Foreskin fibroblast (primary cell): ENCODE measurements at places on chromosomes 5 and 9.

DNA sequence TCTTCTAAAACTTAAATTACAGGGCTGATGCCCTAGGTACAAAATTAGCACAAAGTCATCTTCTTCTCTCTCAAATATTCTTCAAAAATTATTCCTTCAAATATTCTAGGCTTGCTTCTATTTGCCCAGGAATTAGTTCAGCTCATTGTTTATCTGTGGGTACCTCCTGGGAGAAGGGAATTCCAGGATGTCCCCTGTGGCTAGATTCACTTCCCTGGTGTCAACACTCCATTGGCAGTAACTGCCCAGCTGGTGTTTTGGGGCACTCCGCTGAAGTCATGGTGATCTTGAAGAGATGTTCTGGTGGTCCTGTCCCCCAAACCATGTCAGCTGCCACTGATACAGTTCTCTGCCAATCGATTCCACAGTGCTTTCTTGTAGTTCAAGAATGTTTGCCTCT lies 26.2 kb upstream of the TGFBR1 start:
- DNase-seq = no peak

DNA sequence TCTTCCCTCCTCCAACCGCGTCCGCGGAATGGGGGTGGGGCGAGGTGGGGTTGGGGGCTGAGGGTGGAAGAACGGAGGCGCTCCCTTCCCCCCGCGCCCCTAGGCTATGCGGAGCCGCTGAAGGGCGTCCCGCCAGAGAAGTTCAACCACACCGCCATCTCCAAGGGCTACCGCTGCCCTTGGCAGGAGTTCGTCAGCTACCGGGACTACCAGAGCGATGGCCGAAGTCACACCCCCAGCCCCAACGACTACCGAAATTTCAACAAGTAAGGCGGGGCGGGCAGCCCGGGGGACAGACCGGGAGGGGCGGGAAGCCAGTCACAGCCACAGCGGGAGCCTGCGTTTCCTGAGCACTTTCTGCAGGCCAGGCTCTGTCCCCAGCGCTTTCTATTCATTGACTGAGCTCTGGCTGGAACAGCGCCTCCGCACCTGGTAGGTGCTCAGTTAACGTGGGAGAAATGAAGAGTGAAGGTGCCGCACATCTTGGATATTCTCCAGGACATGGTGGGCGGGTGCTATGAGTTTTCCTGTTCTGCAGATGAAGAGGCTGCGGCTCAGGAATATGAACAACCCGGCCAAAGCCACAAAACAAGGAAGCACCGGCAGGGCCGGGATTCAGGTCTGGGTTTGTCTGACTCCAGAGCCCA lies 11.3 kb downstream of the MYOZ3 start:
- DNase-seq = no peak

GRCh38 chr5:99187611-99188010 lies 258.8 kb upstream of the CHD1 start:
- DNase-seq = no peak

- DNase-seq = no peak
Observed at GRCh38 chr9:77816641-77817341, 168.7 kb upstream of the GNA14 start.

- DNase-seq = peak; percentile 24
Observed at GRCh38 chr9:20043461-20043860, 254.6 kb upstream of the SLC24A2 start.

DNA sequence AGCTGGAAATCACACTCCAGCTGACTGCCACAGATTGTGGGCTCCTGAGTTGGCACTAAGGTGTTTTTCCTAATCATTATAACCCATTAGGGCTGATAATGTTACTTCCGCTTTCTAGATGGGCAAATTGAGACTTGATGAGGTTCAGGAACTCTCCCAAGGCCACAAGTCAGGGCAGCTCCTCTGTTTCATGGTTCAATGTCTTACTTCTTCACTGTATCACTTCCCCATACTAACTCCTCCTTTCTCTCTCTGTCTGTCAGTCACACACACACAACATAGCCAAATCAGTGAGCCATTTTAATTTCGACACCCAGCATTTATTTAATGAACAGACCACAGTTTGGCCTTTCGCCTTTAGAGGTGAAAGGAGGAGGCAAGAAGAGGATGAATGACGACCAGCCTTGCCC lies 17.8 kb upstream of the TRAF1 start:
- DNase-seq = no peak

DNA sequence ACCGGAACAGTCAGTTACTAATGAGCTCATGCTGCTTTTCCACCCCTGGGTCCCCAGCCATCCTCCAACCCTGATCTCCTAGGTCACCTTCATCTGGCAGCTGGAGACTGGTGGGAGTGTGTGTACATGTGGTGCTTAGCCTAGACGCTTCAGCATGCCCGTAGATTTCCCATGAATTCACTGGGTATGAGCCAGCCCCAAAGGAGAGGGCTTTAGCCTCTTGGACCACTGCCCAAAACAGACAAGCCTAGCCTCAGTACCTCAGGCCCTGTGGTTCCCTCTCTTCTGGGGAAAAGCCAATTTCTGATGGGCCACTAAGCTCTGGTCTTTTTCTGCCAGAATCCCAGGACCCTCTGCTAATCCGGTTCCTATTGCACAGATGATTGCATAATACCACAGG lies 48.0 kb upstream of the ASTN2 start:
- no peak for DNase-seq

- DNase-seq = no peak
Observed at GRCh38 chr5:1834721-1835429, 33.7 kb downstream of the NDUFS6 start.

- no peak for DNase-seq
Observed at GRCh38 chr5:65727491-65728156, 5.6 kb downstream of the NLN start.

DNA sequence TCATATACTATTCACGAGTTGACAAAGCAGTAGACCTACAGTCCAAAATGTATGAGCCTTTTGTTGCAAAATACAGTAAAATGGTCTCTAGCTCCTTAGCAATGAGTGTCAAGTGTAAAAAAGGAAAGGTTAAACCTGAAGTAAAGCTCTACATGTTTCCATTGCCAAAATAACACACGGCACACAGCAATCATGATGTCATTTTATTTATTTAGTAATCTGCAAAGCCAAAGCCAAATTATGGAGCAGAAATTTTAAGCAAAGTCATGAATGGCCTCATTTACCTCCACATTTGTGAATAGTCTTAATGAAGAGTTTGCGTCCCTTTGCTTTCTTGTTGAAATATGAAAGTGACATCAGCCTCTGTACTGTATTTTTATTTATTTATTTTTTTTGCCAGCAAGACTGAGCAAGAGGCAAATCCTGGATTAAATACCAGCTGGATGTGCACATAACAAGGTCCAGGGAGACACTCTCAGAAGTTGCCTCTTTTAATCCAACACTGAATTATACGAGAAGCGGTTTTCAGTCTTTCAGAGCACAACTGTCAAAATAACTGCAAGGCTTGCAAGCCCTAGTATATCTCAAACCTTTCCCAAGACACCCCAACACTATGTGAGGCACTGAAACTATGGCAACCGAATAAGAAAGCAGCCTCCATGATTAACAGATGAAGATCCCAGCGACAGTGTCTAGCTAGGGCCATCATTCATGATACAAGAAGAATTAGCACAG lies 9.7 kb downstream of the SEMA6A start:
- DNase-seq = no peak
